Renal cortex interstitium (tissue), 15 donors: ENCODE measurements at places on chromosomes 5 and 9.

DNA sequence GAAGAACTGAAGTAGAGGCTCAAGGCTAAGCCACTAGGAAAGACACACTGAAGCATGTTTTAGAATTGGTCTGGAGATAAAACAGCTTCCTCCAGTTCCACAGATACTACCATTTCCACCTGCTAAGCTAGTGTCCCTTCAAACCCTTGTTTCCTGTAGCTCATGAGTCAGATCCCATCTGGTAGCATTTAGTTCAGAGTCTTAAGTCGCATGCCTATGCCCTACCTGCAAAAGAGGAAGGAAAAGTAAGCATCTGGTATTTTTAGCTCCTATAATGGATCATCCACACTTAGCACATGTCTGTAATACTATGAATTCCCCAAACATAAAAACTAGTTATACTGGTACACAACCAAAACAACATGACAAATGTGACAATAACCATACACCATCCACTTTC is 92.1 kb downstream of the CDKN2A start:
- DNase-seq: no peak

DNA sequence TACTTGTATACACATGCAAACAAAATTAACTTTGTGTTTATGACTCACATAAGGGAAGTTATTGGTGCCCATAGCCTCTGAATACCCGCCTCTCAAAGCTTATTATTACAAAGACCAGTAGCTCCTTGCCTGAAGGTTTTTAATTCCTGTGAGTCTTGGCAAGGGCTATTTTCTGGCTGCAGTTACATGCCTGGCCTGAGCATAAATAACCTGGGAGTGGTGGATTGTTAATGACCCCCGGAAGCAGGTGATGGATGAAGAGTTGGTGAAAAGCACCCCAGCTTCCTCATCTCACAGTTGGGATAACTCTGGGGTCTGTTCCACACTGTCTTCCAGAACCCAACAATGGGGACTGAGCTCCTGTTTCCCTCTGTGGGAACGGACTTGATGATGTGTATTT is 594.5 kb downstream of the PDE4D start:
- no peak for DNase-seq

- no peak for DNase-seq
Measured at GRCh38 chr9:37511016-37512010, 25.6 kb downstream of the POLR1E start.

DNA sequence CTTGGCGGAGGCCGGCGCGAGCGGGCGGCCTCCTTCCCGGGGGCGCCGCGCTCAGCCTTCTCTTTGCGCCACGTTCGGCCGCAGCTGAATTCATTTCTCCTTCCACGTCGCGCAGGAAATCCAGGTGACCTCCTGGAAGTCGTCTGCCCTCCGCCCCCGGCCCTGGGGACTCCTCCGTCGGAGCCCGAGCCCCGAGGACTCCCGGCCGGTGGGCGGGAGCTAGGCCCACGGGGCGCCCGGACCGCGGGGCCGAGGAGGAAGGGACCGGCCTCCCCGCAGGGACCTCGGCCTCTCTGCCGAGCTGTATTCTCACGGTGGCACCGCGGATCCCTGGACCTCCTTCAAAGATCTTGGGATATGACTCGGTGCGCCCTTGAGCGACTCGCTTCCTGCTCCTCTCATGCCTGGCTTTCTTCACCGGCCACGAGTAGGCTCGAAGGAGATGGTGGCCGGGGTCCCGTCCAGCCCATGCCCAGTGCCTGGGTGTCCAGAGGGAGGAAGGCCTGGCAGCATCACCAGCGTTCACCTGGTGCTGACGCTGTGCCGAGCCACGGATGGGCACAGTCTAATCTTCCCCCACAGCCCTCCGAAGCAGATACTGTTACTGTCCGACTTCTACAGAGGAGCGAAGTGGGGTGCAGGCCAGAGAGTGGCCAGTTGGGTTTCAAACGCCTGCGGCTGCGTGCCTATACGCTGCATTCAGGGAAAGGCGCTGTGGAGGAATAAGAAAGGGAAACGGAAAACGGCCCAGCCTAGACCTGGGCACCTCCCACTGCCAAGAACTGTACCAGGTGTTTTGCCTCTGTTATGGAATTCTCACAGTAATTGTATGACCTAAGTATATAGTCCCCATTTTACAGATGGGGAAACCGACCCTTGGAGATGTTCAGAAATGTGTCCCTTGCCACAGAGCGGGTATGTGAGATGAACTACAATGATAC is 47.3 kb downstream of the PAX5 start:
- DNase-seq: no peak

- DNase-seq: no peak
Measured at GRCh38 chr9:2465921-2466460, 155.6 kb upstream of the VLDLR start.

GRCh38 chr5:100827481-100827889 is 75.6 kb downstream of the ST8SIA4 start:
- no peak for DNase-seq

DNA sequence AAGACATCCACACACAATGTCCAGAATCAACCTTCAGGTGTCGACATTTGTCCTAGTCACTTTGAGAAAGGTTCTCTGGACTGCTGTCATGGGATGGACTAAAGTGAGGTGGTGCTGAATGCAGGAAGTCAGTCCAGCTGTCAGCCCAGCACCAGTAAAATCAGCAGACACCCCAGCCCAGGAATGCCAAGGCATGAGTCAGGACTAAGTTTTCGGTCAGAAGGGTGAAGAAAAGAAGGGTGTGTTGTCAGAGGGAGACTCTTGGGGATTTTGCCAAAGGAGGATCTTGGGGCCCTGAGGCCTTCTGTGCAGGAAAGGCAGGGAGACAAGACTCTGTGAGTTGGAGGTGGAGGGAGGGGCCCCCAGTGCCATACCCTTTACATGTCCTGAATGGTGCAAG is 69.0 kb upstream of the XPA start:
- DNase-seq: no peak

GRCh38 chr5:56856541-56857178 is 41.3 kb downstream of the MAP3K1 start:
- DNase-seq: no peak

DNA sequence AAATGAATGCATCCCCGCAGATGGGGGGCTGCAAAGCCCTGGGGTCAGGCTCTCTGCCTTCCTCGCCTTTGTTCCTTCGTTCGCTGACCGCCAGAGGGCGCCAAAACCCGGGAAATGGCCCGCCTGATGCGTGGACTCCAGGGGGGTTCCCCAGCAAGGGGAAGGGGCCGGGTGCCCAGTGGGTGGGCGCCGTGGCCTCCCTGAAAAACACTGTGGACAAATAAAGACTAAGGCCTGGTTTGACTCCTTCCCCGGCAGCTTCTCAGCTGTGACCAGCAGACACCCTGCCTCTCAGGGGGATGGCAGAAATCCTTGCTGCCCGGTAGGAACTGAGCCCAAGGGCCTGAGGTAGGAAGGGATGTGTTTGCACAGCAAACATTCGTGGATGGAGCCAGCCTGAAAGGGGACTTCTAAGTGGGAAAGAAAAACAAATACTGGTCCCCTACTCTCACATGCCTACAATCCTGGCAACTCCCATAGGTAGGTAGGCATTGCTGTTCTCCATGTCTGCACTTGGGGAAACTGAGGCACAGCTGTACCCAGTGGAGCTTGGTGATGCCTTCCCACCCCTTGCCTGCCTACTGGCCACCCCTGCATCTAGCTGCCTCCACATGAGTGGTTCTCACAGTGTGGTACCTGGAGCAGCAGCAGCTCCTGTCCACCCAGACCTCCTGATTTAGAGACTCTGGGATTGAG is 57.7 kb downstream of the DUSP1 start:
- DNase-seq: no peak

GRCh38 chr5:16179511-16179935 is at the start of gene MARCHF11:
Gene MARCHF11 (minus strand): TSS chr5:16179791. CDS start chr5:16179575, 216 bp downstream.
- peak; percentile 19 for DNase-seq

GRCh38 chr9:72407114-72407513 is 42.1 kb upstream of the ZFAND5 start:
- no peak for DNase-seq

- no peak for DNase-seq
Measured at GRCh38 chr5:73748510-73749400, 122.8 kb downstream of the ARHGEF28 start.

- no peak for DNase-seq
Measured at GRCh38 chr5:95887977-95888376, 65.5 kb upstream of the GLRX start.
